ENCODE measurements at places on chromosomes 5 and 9. TPM values are rescaled to one million over a fixed set of nuclear protein-coding genes. Genes with fewer than 3 reads are reported as not detected.

SLC6A3 gene
- not detected for total RNA-seq

INSYN2B gene
- 9.9 TPM for total RNA-seq

CEMIP2 gene
- total RNA-seq = 44.3 TPM

PKD2L2 gene
- not detected for total RNA-seq

DNA sequence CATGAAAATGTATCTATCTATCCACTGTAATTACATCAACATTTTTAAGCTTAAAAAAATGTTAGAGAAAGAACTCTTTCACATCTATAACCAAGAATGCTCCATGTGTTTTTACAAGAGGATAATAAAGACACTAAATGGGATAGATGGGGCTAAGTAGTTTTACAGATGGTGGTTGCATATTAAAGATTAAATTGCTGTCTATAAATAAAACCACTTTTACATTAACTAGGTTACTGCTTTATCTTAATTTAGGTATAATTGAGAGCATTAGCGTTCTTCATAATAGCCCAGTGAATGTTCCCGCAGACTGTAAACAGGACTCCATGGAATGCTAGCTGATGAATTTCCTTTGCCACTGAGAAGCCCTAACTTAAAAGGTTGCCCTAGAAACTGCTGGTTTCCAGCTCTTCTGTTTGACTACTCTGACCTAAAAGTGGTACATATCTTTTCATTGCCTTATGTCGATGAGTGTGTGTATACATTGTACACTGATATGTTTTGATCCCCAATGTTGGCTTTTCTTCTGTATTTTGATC is 117.9 kb downstream of the SGCD start:
- H3K27me3 ChIP-seq = no peaks in the 10 kb centered on the region
- DNase-seq = no peak
- H3K4me3 ChIP-seq = no peak overlapping the region
- no peaks in the 10 kb centered on the region for H3K36me3 ChIP-seq
- H3K4me1 ChIP-seq = no peaks in the 10 kb centered on the region
- no peak overlapping the region for H3K27ac ChIP-seq

DNA sequence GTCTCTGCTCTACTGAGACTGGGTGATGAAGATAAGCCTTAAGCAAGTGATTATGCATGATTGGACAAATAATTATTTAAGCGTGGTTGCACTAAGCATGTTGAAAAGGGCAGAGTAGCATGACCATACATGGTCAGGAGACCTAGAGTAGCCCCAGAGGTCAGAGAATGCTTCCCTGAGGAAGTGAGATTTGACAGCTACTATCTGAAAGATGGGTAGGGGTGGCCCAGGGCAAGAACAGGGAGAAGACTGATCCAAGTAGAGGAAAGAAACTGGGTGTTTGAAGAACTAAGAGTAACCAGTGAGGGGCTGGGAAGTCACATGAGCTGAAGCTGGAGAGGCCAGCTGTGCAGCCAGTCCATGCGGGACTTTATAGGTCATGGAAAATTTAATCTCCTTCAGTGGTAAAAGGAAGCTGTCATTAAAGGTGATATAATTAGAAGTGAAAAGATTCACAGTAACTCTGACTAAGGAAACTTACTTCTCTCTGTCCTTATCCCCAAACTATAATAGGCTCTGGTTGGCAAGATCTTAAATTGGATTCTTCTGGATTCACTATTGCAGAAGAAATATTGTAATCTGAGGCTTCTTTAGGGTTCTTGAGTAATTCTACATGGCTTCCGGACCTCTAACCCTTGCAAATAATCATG is 35.2 kb downstream of the YIPF5 start:
- H3K27me3 ChIP-seq = no peaks in the 10 kb centered on the region
- H3K4me3 ChIP-seq = no peak overlapping the region
- no peaks in the 10 kb centered on the region for H3K36me3 ChIP-seq
- H3K27ac ChIP-seq = no peak overlapping the region
- H3K4me1 ChIP-seq = no peaks in the 10 kb centered on the region

- DNase-seq = no peak
- no peaks in the 10 kb centered on the region for H3K4me1 ChIP-seq
- no peak overlapping the region for H3K27ac ChIP-seq
- H3K36me3 ChIP-seq = no peaks in the 10 kb centered on the region
Observed at GRCh38 chr5:94157704-94158539, 416.5 kb upstream of the POU5F2 start.

GRCh38 chr9:95242613-95243012 is 74.9 kb downstream of the FANCC start:
- H3K4me3 ChIP-seq = no peak overlapping the region
- no peak overlapping the region for H3K27ac ChIP-seq
- H3K36me3 ChIP-seq = no peaks in the 10 kb centered on the region
- no peaks in the 10 kb centered on the region for H3K4me1 ChIP-seq
- no peaks in the 10 kb centered on the region for H3K27me3 ChIP-seq

Data from endothelial cell of umbilical vein (primary cell).